ENCODE measurements at places on chromosomes 1 and 21. TPM values are rescaled to one million over a fixed set of nuclear protein-coding genes. Genes with fewer than 3 reads are reported as not detected.

- peak overlapping the region; percentile 99 for H3K4me3 ChIP-seq
- peaks cover 48% of the 10 kb centered on the region for H3K4me1 ChIP-seq
- H3K27me3 ChIP-seq, result peaks cover 25% of the 10 kb centered on the region
- H3K36me3 ChIP-seq, result no peaks in the 10 kb centered on the region
Measured at GRCh38 chr1:35558374-35559316, 1.0 kb downstream of the NCDN start.

DNA sequence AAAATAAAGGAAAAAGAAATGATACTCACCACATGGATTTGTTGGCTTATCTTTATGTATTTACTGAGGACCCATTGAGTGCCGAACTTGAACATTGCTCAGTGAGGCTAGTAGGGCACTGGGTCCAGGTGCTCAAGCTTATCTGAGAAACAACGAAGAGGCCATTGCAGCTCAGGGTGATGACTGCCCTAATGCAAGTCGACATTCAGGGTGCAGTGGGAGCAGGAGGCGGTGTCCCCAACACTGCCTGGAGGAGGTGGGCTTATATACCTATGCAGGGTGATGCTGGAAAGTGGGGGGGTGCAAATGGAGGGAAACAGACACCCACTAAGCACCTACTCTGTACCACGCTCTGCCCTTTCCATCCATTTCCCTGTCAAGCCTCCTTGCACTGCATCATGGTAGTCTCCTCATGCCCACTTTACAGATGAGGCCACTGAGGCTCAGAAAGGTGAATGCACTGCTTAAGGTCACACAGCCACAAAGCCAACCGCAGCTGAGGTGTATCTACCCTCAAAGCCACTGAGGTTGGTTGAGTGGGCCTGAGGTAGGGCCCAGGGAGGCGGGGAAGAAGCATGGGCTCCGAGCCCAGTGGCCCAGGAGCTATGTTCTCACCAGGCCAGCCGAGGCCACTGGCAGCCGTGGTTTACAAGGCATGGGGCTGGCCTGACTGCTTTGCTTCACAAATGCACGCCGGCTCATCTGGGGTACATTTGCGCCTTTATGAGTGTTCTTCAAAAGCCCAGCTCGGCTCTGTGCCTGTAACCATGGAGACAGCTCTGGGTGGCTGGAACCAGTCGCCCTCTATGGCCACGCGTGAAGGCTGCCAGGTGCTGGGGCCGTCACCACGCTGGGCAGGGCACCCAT lies 103.8 kb downstream of the EPHB2 start:
- H3K27ac ChIP-seq, result no peak overlapping the region
- no peak overlapping the region for H3K4me3 ChIP-seq
- no peaks in the 10 kb centered on the region for H3K36me3 ChIP-seq
- DNase-seq, result no peak
- peaks cover 12% of the 10 kb centered on the region for H3K27me3 ChIP-seq

The KLF18 gene
- 0.17 TPM for total RNA-seq

The RNU1-2 gene
- 3,598 TPM for total RNA-seq

- H3K27ac ChIP-seq, result peak overlapping the region; percentile 74
- H3K27me3 ChIP-seq, result peaks cover 17% of the 10 kb centered on the region
- peak; percentile 35 for DNase-seq
- H3K36me3 ChIP-seq, result peaks cover 6% of the 10 kb centered on the region
- H3K4me3 ChIP-seq, result peak overlapping the region; percentile 93
- H3K4me1 ChIP-seq, result peaks cover 20% of the 10 kb centered on the region
Measured at GRCh38 chr1:107963601-107964335, 1.2 kb downstream of the VAV3 start.

GRCh38 chr1:174534789-174535188 lies 87.0 kb downstream of the GPR52 start:
- no peak overlapping the region for H3K4me3 ChIP-seq
- H3K36me3 ChIP-seq, result no peaks in the 10 kb centered on the region
- DNase-seq, result no peak
- H3K27me3 ChIP-seq, result no peaks in the 10 kb centered on the region
- no peaks in the 10 kb centered on the region for H3K4me1 ChIP-seq
- H3K27ac ChIP-seq, result no peak overlapping the region

GRCh38 chr1:208172423-208173145 lies 71.6 kb downstream of the PLXNA2 start:
- no peak for DNase-seq
- peaks cover 5% of the 10 kb centered on the region for H3K27me3 ChIP-seq
- no peak overlapping the region for H3K27ac ChIP-seq
- no peak overlapping the region for H3K4me3 ChIP-seq
- H3K4me1 ChIP-seq, result peaks cover 46% of the 10 kb centered on the region
- H3K36me3 ChIP-seq, result no peaks in the 10 kb centered on the region

The MFAP2 gene
- total RNA-seq, result 2.1 TPM

The MROH7 gene
- not detected for total RNA-seq

The LCA5L gene
- total RNA-seq, result not detected

GRCh38 chr1:224378855-224379631 lies 22.4 kb downstream of the CNIH4 start:
- peak overlapping the region; percentile 20 for H3K27ac ChIP-seq
- no peak overlapping the region for H3K4me3 ChIP-seq
- H3K4me1 ChIP-seq, result no peaks in the 10 kb centered on the region
- H3K36me3 ChIP-seq, result peaks cover under 1% of the 10 kb centered on the region
- no peaks in the 10 kb centered on the region for H3K27me3 ChIP-seq
- no peak for DNase-seq

DNA sequence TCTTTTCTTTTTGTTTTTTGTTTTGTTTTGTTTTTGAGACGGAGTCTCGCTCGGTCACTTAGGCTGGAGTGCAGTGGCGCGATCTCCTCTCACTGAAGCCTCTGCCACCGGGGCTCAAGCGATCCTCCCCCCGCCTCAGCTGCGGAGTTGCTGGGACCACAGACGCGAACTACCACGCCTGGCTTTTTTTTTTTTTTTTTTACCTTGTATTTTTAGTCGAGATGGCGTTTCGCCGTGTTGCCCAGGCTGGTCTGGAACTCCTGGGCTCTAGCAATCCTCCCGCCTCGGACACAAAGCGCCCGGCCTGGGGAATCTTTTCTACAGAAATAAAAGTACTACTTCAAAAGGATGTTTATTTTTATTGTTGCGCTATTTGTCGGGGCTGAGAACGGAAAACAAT lies 1.1 kb upstream of the SETDB1 start:
- peaks cover 4% of the 10 kb centered on the region for H3K27me3 ChIP-seq
- H3K4me3 ChIP-seq, result peak overlapping the region; percentile 93
- DNase-seq, result no peak
- no peaks in the 10 kb centered on the region for H3K36me3 ChIP-seq

Data from glutamatergic neuron (in vitro differentiated cells).